Femur (tissue), 1 donor: ENCODE measurements at places on chromosomes 7 and 10.

- no peak for DNase-seq
Measured at GRCh38 chr10:127427926-127428325, 121.2 kb upstream of the NPS start.

DNA sequence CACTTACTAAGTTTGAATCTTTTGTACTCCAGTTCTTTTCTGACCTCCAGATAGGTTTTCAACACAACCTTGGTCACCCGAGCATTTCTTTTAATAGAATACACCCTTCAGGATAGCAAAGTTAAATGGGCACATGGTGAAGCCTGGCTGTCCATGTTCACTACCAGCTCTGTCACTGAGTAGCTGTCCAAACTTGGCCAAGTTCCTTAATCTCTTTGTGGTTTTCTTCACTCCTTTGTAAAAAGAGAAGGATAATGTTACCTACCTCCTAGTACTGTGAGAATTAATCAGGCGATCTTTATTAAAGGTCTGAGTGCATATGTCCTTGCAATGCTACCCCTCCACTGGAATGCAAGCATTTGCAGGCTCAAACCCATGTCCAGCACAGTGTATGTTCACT lies 128.1 kb upstream of the PTPRZ1 start:
- DNase-seq: no peak

GRCh38 chr7:16646472-16647072 lies 591 bp downstream of the BZW2 start:
- no peak for DNase-seq

DNA sequence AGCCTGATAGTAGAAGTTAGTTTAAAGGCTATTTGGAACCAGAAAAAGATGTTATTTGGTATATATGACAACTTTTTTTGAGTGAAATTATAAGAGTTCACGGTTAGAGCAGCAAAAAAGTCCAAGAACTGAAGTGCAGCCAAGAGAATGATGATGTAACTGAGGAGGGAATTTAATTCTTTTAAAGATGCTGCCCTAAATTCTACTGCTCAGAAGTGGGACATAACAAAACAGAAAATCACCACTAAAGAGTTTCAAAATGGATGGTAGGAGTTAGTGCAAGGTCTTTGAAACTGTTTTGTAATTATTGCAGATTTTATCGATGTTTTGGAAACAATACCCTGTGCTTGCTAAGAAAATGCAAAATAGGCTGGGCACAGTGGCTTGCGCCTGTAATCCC lies 6.5 kb downstream of the SAMD8 start:
- no peak for DNase-seq
